ENCODE measurements at places on chromosomes 12 and 14. TPM values are rescaled to one million over a fixed set of nuclear protein-coding genes. Genes with fewer than 3 reads are reported as not detected.

GRCh38 chr14:68333262-68333661, 459.6 kb downstream of the ZFP36L1 start:
- no peak for DNase-seq

GRCh38 chr14:76486251-76486743, 110.4 kb downstream of the ESRRB start:
- no peak for DNase-seq

DNA sequence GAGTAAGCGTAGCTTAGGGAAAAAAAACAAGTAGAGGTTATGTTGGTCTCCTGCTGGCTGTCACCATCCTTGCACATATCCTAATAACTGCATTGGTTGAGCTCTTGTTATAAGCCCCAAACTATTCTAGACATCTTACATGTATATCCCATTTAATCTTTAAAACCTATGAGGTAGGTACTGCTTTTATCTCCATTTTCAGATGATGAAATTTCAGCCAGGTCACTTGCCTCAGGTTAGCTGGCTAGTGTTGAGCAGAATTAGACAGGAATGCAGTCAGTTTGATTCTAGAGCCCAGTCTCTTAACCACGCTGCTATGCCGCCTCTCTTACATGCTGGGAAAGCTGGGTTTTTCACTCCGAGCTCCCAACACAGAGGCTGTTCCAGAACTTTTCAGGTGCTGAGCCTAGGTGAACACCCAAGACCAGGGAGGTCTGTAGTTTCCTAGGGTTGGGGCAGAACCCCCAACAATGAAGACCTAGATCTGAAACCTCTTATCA, 269.9 kb upstream of the RGS6 start:
- no peak for DNase-seq

GRCh38 chr14:60051721-60052221, 40.0 kb upstream of the PCNX4 start:
- DNase-seq = peak; percentile 54

DBX2 gene
- not detected for total RNA-seq

DNA sequence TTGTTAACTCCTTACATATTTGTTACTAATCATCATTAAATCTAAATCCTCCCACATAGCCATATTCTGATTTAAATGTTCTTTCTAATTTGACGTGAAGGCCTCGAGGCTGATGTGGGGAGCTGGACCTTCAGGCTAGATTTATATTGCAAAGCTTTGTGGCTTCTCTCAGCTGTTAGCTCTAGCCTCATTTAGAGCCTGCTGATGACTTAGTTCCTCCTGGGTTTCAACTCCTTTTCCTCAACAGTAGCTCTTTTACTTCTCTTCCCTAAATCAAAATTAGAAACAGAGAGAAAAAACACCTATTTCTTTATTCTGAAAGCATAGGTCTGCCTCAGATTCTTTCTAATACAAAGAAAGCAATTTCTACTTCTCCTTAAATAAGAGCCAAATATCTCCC, 477.5 kb upstream of the CCDC196 start:
- no peak for DNase-seq

EPS8 gene
- 5.6 TPM for total RNA-seq

CFL2 gene
- total RNA-seq = 4.5 TPM

PRKAB1 gene
- total RNA-seq = 34.3 TPM

GRCh38 chr12:26770239-26771070, 62.5 kb downstream of the ITPR2 start:
- DNase-seq = no peak

PIANP gene
- total RNA-seq = 0.27 TPM

WNT1 gene
- total RNA-seq = not detected

DNA sequence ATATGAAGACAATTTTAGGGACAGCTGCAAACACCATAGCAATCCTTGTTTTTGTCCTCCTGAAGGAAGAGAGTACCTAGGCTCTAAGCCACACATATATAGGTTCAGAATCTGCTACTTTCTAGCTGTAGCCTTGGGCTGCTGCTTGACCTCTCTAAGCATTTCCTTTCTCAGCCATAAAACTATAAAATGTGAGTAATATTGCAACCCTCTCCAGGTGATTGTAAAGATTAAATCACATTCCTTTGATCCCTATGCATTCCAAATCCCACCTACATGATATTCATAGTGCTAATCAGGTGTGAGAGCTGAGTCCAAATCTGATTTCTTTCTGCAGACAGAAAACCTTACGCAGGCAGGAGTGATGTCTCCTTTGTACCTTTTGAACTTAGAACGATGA, 913.5 kb downstream of the VRK1 start:
- no peak for DNase-seq

GRCh38 chr12:55002355-55002754, 17.4 kb upstream of the NEUROD4 start:
- DNase-seq = no peak

Measured in activated naive CD4-positive, alpha-beta T cell treated with anti-CD3 and anti-CD28 coated beads for 36 hours (primary cell).